Muscle of back (tissue), 13 donors: ENCODE measurements at places on chromosomes 1 and 21.

DNA sequence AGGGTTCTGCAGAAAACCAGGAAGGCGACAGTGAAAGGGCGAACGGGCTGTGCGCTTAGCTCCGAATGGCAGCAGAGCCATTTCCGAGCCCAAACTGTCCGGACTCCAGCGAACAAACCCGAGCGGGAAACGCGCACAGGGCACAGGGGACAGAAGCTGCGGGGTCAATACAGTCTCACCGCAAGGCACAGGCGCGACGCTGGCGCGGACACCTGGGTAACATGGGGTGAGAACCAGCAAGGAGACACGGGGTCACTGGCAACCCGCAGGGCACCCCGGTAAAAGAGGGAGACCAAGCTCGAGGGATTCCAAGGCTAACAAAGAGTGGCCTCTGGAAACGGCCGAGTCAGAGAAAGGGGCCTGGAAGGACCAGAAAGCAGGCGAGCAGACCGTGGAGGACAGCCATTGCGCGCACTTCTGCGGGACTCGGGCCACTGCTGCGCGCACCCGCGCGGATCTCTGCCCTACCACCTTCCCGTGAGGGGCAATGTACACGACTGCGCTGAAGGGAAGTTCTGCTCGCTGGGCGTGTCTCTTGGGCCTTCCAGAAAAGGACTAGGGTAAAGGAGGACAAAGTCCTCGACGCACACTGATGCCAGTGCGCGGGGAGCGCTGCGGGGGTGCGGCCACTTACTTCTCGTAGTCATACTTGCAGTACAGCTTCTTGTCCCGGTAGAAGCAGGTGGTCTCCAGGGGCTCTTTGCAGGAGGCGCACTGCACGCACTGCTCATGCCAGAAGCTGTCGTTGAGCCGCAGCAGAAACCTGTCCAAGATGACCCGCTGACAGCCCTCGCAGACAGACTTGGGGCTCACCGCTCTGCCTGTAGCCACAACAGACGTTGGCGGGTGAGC, 3.8 kb downstream of the LMX1A start:
- no peak for DNase-seq

GRCh38 chr1:44571712-44572571, 102.3 kb downstream of the TMEM53 start:
- no peak for DNase-seq

DNA sequence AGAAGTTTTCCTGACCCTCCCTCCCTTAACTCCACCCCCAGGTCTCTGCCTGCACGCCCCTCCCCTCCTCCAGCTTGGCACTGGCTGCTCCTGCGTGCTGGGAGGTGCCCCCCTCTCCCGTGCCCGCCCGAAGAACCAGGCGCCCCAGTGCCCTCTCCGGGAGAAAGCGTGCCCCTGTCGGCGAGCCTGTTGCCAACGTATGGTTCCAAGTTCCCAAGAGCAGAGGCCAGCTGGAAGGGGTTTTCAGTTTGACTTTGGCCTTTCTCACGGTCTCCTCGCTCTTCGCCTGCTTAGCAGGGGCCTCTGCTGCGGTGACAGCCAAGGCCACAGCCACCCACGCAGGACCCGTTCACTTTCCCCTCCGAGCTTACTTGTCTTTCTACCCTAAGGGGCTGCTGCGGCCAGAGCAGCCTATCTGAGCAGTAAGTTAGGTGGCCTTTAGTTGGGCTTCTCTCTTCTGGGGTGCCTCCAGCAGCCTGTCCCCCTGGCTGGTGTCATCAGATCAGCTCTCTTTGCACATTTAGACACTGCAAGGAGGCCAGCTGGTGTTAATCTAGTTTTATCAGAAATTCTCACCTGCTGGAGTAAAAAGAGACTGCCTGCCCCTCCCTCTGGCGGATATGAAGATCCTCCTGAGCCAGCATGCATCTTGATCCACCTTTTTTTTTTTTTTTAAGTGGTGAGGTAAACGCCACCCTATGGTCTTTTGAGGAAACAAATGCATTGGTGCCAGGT, 1.5 kb downstream of the STUM start:
- peak; percentile 49 for DNase-seq

DNA sequence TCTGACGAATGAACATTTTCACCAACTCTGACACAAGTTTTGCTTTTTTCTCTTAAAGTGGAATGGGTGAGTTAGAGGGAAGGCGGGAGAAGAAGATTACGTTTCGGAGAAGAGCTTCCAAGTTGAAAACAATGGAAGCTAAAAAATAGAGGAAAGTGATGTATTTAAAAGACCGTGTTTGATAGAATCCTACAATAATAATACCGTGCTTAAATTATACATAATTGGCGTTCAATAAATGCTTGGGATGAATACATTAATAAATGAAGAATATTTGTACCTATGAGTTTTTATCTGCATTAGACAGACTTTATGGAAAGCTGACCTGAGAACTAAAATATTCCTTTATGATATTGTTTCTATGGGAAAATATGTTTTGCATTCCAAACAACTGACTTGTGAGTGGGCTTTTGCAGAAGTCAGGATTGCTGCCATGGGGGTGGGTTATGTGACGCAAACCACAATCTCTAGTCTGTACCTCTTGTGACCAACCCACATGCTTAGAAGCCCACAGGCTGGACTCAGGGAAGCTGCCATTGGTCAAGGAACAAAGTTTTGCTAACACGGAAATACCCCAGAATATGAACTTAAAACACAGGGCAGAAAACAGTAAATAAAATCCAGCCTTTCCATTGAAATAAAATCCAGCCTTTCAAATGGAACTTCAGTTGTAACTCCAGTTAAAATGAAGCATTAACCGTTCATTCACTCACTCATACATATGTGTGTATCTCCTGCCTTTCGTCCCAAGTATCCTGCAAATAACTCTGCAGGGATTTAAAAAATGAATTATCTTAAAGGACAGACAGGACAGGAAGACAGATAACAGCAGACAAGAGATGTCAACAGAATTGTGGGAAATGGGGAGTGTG, 21.3 kb upstream of the ATF3 start:
- DNase-seq, result peak; percentile 56

DNA sequence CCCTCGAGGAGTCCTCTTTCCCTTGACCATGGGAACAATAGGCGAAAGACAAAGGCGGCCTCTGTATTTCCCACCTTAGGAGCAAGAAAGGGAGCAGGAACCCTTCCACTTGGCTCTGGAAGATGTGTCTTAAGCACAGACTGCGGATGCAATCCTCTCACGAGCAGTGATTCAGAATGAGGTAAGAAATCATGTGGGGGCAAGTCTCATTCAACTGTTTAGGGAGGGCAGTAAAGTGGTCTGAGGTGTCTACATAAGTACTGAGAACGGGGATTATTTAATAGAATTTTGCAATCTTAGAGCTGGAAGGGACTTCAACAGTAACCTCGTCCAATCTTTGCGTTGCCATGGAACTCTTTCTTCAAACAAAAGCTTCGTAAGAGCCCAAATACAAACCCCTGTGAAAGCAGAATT, 1.6 kb upstream of the DYRK3 start:
- DNase-seq, result no peak

DNA sequence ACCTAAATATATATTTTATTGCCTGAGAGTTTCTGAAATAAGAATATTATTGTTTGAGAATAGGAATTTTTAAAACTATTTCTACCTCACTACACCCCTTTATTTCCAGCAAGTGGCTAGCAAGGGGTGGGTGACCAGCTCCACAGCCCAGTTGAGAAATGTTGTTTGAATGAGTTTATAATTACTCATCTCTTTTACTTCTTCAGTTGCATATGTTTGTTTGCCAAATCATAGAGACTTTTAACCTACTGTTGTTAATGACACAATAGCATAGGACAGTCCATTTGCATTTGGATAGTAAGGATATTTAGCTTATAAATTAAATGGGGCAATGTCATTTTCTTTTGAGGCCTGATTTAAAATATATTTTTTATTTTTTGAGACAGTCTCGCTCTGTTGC, 127.8 kb downstream of the NRDC start:
- no peak for DNase-seq

DNA sequence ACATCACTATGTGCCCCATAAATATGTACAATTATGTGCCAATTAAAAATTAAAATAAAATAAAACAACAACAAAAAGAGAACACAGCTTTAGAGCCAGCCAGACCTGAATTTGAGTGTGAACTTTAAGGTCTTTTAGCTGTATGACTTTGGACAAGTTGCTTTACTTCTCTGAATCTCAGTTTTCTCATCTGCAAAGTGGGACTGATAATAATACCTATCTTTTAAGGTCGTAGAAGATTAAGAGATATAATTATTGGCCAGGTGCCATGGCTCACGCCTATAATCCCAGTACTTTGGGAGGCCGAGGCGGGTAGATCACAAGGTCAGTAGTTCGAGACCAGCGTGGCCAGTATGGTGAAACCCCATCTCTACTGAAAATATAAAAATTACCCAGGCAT, 3.3 kb upstream of the VPS72 start:
- DNase-seq, result no peak

- DNase-seq, result no peak
Measured at GRCh38 chr1:213931836-213932235, 55.9 kb upstream of the PROX1 start.

DNA sequence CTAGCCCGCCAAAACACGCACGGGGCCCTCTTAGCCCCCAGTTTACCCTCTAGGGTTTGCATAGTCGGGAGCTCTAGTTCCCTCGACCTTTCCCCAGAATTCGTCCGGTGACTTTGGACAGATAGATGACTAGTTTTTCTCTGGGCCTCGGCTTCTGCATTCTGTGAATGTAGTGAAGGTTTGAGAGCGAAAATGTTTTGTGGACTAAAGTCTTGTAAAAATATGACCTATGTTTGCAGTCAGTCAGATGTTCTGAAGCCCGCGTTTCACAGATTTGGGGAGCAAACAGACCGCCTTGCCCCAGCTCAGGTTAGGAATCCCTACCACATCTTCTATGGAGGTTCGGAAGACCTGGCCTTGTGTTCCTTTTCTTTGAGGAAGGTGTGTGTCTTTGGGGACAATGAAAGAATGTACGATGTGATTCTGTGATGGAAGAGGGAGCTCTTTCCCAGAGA, 401 bp downstream of the UQCRH start:
- DNase-seq, result no peak
